Daoy (cell line): ENCODE measurements at places on chromosomes 5 and 9. TPM values are rescaled to one million over a fixed set of nuclear protein-coding genes. Genes with fewer than 3 reads are reported as not detected.

Gene EGFLAM
- total RNA-seq = 5.5 and 7.4 TPM in 2 replicates

Gene FOXD4L5
- total RNA-seq = not detected in 2 replicates

Gene WDR38
- total RNA-seq = 0.12 TPM in 1 of 2 replicates, not detected in the other

Gene SLC6A18
- not detected in 2 replicates for total RNA-seq

Gene PHYHD1
- total RNA-seq = not detected in 2 replicates

Gene NR6A1
- 1.3 and 5.1 TPM in 2 replicates for total RNA-seq

Gene PCDHA1
- total RNA-seq = 0.42 and 1.2 TPM in 2 replicates

GRCh38 chr5:32865475-32865874, 154.4 kb downstream of the NPR3 start:
- no peak for DNase-seq

- no peak for DNase-seq
Observed at GRCh38 chr5:76606701-76607100, 16.5 kb downstream of the F2RL2 start.

- no peak for DNase-seq
Observed at GRCh38 chr5:178126556-178126955, 4.3 kb upstream of the RMND5B start.

- no peak for DNase-seq
Observed at GRCh38 chr9:117188394-117188793, 226.5 kb downstream of the ASTN2 start.

DNA sequence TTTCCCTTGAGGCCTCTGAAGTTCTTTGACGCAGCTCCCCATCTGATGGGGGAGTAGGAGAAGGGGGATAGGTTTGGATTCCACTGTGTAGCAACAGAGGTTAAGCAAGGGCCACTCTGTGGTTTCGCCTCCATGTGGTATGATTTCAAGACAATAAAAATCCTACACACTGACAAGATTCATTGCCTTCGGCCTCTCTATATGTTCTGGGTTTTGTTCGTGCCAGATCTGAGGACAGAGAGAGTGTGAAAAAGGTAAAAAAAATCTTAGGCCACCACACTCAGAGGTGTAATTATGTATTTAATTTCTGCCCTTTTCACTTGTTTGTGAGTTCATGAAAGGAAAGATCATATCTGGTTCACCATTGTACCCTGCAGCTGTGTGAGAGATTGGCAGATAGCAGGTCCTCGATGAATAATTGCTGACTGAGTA, 715.2 kb upstream of the ZNF608 start:
- DNase-seq = peak; percentile 39

DNA sequence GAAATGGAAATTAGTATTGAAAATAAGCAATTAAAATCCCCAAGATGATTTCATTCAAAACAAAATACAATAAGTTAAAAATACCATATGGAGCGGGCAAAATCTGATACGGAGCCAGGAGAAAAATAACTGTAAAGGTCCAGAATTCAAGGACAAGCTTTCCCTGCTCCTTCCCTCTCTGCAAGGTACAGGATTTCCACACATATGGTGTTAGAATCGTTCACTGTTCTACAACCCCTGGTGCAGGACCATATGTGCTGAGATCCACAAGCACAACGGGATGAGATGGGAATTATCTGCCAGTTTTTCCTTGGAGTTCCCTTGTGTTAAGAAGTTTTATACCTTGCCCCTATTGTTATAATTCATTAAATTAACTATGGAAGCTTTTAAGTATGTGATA, 94.7 kb upstream of the DMAC1 start:
- DNase-seq = no peak

GRCh38 chr5:154459015-154459414, 13.2 kb downstream of the SAP30L start:
- DNase-seq = no peak

DNA sequence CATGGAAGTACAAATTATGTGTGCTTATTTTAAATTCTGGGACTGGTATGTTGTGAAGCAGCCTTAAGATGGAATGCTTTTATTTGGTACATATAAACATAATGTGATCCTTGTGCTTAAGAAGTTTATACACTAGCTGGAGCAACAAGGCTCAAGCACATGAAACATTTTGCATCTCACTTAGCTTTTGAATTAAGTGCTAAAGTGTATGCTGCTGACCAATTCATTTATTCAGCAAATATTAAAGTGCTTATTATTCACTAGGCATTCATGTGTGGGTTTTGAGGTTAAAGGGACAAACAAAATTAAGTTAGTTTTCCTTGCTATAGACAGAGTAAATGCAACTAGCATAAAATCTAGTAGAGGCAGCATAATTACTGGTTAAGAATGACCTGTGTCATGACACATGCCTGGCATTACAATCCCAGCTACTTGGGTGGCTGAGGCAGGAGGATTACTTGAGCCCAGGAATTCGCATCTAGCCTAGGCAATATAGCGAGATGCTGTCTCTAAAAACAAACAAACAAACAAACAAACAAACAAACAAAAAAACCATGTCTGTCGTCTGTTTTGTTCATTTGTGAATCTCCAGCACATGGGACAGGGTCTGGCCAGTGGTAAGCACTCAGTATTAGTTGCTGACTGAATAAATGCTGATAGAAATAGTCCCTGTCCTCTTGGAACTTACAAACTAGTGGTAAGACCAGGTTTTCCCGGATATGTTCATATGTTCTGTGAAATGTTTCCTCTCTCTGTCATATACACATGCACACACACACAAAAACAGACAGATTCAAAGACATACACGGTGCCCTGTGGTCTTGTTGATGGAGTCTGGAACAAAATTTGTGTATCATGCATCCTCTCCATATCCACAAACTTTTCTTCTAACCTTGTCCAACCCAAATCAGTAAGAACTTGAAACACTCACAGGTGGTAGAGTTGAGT, 41.9 kb upstream of the TNFAIP8 start:
- no peak for DNase-seq

- DNase-seq = peak; percentile 77
Observed at GRCh38 chr5:94422812-94423211, 195.6 kb downstream of the KIAA0825 start.
